ENCODE measurements at places on chromosomes 7 and 10.

DNA sequence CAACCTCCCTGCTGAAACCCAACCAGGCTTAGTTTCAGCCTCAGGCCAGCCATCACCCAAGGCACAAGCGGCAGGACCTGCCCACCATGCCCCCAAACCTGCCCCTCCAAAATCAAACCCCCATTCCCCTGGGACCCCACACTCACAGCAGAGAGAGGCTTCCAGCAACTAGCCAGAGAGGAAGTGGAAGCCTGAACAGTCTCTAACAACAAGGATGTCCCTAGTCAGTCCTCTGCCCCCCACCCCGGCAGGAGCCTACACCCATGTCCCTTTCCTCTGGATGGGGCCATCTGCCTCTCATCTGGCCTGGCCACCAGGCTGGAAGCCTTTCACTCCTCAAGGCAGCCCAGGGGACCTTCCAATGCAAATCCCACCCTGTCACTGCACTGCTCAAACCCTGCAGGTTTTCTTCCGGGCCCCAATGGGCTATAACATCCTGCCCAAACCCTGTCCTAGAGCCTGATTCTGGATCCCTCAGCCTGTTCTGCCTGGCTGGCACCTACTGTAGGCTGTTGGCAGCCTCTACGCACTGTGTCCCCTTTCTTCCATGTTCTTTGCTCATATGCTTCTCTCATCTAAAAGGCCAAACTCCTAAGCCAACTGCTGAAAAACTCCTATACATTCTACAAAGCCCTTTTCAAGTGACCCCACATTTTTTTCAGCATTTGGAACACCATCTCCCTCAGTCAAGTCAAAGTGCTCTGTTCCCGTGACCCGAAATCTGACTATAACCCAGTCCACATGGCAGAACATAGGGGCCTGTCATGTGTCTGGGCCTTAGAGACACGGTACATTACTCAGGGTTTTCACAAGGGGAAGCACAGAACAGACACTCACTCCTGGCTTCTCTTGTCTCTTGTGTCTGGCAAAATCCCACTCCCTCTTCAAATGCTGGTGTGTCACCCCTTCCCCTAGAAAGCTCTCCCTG is 253.3 kb downstream of the TNS3 start:
- DNase-seq: no peak

- DNase-seq: peak; percentile 4
Observed at GRCh38 chr10:46524472-46525176, 31.8 kb downstream of the GPRIN2 start.

DNA sequence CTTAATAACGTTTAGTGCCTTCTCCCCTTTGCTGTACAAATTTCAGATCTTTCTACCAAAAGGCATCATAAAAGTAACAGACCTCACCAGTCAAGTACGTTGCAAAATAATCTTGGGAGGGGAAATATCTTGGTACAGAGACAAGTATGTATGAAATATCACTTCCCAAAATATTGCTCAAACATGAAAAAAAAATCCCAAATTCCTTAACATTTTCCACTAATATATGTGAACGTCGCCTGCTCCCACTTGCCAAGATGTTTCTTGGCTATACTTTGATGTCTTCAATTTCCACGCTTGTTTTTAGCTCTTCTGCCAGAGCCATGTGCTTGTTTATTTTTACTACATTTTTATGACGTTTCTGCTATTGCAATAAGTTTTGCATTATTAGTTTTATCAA is 223.5 kb downstream of the PLXNA4 start:
- DNase-seq: no peak

DNA sequence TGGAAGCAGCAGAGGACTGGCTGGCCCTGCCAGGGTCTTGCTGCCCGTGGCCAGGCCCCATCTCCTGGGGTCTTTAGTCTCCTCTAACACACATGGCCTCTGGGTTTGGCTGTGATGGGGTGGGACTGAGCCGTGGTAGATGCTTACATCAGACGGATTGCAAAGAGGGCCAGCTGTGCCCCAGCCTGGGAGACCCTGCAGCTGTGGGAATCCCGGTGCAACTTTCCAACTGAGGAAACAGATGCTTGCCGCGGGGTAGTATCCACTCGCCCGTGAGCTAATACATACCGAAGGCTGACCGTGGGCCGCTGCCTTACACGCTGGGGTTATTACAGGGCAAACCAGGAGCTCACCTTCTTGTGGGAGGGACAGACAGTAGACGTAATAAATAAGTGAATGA is 24.1 kb upstream of the SH2B2 start:
- no peak for DNase-seq

DNA sequence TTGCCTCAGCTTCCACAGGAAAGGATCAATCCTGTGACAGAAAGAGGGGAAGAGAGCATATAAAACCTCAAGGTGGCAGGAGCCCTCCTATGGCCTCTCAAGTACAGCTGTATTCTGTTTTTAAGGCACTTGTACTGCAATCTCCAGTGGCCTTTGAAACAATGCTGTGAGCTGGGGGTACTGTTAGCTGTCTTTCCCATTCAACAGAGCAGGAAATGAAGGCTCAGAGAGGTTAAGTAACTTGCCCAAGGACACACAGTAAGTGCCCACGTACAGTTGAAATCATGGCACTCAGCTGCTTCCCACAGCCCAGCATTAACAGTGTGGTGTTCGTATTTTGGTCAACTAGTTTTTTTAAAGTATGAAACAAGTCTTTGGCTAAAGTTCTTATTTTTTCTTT is 34.0 kb downstream of the DUSP5 start:
- no peak for DNase-seq

Measured in activated T-helper 1 cell treated with anti-CD3 and anti-CD28 coated beads, Interleukin-2, amount 50 U/mL, for 16 hours (primary cell).